ENCODE measurements at places on chromosomes 1 and 21. TPM values are rescaled to one million over a fixed set of nuclear protein-coding genes. Genes with fewer than 3 reads are reported as not detected.

Gene WDR26
- total RNA-seq = 74.2 TPM

Gene C4BPB
- 3.1 TPM for total RNA-seq

Gene ADPRS
- 27.2 TPM for total RNA-seq

Gene RGS2
- total RNA-seq = 3.4 TPM

Gene VASH2
- total RNA-seq = not detected

Gene PSRC1
- 32.7 TPM for total RNA-seq

Gene FAM167B
- total RNA-seq = 0.58 TPM

Gene RGS8
- total RNA-seq = not detected

Gene FHAD1
- total RNA-seq = not detected

Gene KCND3
- not detected for total RNA-seq

GRCh38 chr21:35948982-35949381, 111.3 kb downstream of the SETD4 start:
- DNase-seq = no peak

GRCh38 chr1:16972189-16972895, 8.1 kb downstream of the MFAP2 start:
- no peak for DNase-seq

DNA sequence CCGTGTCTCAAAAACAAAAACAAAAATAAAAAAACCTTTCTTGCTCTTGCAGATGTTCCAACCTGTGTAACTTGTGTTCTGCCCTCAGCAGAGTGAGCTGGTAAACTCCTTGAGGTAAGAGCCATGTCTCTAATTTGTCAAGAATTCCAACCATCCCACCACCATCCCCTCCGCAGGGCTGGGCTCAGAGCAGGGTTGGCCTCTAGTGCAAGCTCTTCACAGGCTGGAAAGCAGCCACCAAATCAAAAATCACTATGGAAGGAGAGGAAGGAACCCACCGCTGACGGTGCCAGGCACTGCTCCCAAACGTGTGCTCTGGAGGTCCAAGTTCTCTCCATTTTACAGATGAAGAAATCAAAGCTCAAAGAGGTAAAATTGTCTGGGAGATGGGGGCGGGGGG, 9.4 kb downstream of the PLEKHA6 start:
- no peak for DNase-seq

GRCh38 chr1:51733793-51734522, 117.1 kb downstream of the OSBPL9 start:
- DNase-seq = no peak

DNA sequence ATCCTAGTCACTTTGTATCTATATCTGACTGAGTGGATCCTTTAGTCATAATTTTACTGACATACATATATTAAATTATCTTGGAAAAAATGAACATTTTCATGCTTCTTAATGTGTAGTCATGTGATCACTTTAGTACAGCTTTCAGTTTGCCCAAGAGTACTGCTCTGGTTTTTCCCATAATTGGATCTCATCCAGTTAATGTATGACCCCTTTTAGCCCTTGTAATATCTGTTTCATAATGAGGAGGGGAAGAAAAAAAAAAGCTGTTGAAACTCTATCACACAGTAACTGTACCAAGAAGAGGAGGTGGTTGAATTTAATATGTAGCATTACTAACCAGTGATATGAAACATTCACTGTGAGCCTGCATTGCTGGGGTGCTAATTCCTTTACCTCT, 328.7 kb downstream of the PTPRC start:
- no peak for DNase-seq

DNA sequence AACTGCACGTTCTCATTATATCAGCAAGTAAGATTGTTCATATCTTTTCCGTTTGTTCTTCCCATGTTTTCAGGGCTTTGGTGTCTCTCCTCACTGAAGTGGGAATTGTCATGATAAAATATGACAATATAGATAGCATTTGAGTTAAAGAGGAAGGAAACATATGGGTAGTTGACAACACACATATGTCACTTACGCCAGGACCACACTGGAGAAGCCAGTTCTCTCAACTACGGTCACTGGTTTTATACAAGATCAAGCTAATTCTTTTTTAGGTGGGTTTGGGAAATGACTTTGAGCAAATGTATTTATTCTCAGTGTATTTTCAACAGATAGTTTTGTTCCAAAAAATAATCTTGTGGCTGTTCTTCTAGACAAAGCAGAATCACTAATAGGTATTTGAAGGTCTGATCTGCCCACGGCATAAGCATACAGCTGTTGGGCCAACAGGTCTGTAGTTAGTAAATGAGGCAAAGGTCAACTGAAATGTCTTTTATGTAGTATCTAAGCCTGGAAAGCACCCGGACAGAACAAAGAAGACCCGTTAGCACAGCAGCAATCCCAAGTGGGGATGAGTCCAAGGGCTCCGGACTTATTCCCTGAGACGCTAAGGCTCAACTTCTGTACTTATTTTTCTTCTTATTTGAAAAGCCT, 433.6 kb upstream of the ZP4 start:
- DNase-seq = no peak

DNA sequence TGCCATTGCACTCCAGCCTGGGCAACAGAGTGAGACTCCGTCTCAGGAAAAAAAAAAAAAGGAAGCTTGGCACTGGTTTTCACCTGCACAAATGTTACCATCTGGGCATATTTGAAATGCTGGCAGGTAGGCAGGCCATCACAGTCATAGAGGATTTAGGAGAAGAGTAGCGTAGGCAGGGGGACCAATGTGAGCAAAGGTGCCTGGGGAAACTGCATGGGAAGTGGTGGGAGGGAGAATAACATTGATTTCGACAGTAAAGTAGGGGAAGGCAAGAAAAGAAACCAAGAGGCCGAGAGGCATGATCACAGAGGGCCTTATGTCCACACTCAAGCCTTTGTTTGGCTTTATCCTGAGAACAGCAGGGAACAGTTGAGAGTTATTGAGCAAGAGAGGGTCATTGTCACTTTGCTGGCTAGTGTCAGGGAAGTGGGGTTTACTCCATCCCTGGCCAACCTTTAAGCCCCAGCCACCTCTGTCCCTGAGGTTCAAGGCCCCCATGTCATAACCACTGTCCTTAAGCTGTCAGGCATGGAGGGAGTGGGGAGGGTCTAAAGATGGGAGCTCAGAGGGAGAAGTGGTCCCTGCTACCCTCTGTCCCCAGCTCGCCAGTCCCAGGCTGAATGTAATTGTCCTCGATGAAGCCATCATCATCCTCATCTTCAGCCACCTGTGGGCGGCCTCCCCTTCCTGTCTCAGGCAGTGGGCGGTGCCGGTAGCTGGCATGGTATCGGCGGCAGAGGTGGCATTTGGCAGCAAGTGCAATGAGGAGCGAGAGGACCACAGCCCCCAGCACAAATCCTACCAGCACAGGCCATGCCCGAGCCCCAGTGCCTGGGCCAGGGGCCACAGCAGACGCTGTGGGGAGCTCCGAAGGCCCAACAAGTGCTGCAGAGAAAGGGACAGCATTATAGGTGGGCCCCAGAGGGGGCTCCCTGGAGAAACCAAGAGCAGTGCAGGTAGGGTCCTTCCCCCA, 2.9 kb downstream of the C1orf210 start:
- DNase-seq = no peak

DNA sequence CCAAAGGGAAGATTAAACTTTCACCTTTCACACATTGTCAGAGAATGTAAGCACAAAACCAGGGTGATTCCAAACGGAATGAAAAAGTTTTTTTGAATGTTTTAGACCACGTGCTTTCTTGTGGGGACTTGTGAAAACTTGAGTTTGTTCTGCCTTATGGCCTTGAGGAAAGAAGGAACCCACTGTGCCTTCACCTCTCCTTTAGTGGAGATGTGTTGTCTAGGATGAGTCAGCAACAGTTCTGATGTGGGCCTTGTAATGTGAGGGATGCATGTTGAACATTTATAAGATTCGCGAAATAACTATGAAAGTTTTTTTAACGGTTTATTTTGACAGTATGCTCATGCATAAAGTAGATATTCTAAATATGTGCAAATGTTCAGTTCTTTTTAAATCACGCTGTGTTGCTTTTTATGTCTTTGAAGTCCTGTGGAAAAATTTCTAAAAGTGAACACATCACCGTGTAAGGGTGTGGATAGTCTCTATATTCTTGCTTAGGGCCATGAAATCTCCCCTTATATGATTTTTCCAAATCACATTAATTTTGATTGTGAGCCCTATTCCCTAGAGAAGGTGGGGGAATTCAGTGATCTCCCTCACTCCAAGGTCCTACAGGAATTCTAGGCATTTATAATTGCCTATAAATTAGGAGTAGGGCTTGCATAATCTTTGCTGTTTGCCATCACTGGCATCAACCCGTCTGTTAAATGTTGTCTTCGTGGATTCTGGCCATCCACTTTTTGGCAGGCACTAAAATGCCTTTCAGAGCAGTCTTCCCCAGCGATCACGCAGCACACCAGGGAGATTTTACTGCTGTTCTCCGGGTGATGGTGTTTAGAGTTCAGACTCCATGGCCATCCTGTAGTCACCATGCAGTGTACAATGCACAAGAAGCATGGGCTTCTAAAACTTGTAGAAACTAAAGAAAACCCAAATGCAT, 47.4 kb downstream of the PLA2G4A start:
- no peak for DNase-seq

DNA sequence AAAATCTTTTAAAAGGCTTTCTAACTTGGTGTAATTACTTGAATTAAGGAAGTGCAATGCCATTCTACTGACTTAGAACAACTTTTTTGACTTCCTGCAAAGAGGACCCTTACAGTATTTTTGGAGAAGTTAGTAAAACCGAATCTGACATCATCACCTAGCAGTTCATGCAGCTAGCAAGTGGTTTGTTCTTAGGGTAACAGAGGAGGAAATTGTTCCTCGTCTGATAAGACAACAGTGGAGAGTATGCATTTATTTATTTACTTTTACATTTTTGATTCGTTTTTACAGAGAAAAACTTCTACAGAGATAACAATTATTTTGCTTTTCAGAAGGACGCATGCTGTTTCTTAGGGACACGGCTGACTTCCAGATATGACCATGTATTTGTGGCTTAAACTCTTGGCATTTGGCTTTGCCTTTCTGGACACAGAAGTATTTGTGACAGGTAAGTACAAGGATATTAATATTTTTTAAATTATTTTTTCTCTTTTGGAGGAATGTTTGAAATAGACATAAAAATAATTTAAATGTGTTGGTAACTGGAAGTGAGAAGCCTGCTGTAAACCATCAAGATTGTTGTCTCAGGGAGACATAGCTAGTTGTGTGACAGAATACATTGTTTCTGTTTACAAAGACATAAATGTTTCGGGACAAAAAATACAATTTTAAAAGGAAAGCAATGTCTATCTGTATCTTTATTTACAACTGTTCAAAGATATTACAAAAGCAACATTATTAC, at the start of gene PTPRC:
TSS of gene PTPRC (plus strand) at position 147 of the 742 bp plus-strand sequence. CDS start at position 376, 229 bp downstream.
- DNase-seq = peak; percentile 63

- DNase-seq = no peak
Measured at GRCh38 chr1:229871078-229871676, 195.9 kb upstream of the GALNT2 start.

GRCh38 chr1:172404121-172404520, 16.4 kb upstream of the C1orf105 start:
- no peak for DNase-seq

DNA sequence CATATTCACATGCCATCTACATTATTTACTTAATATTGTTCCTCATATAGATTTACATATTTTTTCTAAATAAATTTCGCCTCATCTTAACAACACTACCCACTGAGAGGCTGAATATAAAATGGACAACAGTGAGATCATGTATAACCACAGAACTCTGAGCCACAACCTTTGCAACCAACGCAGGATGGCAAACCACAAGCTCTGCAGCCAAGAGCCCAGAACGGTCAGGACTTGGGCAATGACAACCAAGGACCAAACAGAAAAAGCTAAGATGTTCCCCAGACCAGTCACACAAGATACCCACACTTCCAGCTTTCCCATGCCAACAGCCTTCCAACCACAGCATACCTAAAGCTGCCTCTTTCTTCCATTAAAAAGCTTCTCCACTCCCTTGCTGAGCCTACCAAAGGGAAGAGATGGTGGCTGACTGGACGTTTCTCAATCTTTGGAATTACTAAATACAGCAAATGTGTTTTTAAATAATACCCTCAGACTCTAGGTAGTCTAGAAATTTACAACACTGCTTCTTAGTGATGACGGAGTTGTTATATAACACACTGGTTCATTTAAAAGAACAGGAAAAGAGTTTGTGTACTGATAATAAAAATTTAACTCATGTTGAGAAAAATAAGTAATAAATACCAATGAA, 117.9 kb downstream of the AKT3 start:
- no peak for DNase-seq

GRCh38 chr1:47230692-47231300, 1.2 kb downstream of the TAL1 start:
- DNase-seq = peak; percentile 10

DNA sequence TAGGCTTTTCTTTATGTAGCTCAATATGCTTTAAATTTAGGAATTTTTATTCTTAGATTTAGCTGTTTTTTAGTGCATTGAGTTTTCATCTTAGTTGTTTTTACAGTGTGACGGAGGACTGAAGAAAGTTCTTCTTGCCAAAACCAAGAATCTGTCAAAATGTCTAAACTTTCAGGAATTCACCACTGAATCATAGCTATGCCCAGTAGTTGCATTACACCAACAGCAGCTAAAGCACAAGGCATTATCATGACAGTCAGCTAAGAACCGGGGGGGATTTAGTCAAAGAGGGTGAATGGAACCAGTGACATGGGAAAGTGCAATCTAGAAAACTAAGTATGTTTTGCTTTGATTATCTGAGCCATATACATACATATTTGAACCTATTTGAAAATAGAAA, 6.5 kb upstream of the C1orf146 start:
- DNase-seq = no peak

DNA sequence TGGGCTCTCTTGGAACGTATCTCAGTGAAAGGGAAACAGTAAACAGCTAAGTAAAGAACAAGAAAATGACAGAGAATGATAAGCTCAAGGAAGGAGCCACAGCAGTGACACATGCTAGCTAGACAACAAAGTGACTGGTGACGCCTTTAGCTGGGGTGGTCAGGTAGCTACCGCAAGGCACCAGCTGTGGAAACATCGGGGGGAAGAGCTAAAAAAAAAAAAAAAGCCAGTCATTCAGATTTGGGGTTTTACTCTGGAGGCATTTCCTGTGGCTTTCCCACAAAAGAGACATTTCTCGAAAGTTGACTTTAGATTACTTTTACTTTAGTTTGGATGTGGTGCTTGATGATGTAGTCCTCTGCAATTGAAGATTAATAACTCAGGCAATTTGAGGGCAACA, 2.1 kb downstream of the FHAD1 start:
- DNase-seq = peak; percentile 85

- no peak for DNase-seq
Measured at GRCh38 chr1:150876119-150876454, 312 bp downstream of the ARNT start.

DNA sequence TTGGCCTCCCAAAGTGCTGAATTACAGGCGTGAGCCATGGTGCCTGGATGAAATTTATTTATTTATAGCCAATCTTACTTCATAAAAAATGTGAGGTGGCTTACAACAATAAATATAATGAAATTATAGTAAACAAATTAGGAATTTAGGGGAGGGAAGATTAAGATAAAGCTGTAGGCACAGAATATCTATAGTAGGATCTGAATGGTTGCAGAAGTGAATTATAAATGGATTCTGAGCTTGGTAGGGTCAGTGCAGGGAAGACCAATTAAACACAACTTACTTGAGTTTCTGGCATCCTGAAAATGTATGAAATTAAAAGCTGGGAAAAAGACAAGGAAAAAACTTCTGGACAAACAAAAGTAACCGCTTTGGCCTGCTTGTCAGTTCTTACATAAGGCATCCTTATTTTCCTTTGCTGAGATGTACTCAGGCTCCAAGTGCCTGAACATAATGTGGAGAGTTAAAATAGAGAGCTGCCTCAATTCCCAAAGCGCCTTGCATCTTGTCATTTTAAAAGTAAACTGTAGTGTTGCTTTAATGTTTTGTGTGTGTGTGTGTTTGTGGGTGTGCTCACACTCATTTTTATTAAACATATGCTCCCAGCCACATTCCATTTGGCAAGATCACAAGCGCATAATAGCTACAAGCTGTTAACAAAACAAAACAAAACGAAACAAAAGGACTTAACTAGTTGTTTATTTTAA, 247.3 kb downstream of the S1PR1 start:
- DNase-seq = no peak
